CD8-positive, alpha-beta memory T cell (primary cell): ENCODE measurements at places on chromosomes 12 and 14. TPM values are rescaled to one million over a fixed set of nuclear protein-coding genes. Genes with fewer than 3 reads are reported as not detected.

GRCh38 chr12:108638141-108638827 lies 4.6 kb upstream of the SELPLG start:
- no peak for DNase-seq

GRCh38 chr12:120235369-120236323 lies 29.9 kb downstream of the PXN start:
- no peak for DNase-seq

- DNase-seq, result no peak
Observed at GRCh38 chr12:5369298-5369697, 62.6 kb upstream of the NTF3 start.

- no peak for DNase-seq
Observed at GRCh38 chr14:84298663-84299195, 1231.2 kb upstream of the FLRT2 start.

The PGAM5 gene
- 31.8 TPM for polyA plus RNA-seq

The LALBA gene
- not detected for polyA plus RNA-seq
